Naive thymus-derived CD4-positive, alpha-beta T cell (primary cell): ENCODE measurements at places on chromosomes 11 and 22. TPM values are rescaled to one million over a fixed set of nuclear protein-coding genes. Genes with fewer than 3 reads are reported as not detected.

Gene SLC17A6
- total RNA-seq = not detected

Gene ANO9
- total RNA-seq = 85.2 TPM

DNA sequence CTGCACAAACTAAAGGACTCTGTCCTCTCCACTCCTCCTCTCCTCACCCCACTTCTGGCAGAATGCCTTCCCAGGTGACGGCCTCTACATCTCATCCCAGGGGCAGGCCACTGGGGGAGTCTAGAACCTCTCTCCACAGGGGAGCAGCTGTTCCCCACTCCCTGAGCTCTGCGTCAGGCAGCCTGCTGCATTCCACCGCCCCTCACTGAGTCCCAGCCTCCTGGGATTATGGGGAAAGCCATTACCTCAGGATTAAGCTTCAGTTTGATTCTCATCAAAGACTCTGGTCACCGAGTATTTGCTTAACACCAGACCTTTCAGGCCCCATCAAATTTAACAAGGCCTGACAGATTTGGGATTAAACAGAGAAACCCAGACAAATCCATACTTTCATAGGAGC is 405.9 kb downstream of the NXPE2 start:
- no peak for DNase-seq

GRCh38 chr11:23932485-23932898 is 564.4 kb upstream of the LUZP2 start:
- DNase-seq = no peak

Gene OR9Q2
- not detected in 2 replicates for total RNA-seq

DNA sequence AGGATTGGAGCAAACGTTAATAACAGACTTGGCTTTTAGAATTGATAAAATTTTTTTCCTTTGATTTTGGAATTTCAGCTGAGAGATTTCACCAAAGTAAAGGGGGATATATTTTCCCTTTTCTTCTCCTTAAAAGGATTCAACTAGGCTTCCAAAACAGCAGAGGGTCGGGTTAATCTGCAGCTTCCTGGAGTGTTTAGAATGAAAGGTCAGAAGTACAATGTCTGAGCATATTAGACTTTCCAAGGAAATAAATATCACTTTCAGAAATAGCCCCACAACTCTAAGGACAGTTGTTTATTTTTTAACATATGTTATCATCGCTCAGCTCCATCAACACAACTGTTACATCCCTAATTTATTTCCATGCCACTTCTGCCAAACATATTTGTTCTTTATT is 1532.9 kb upstream of the RAG2 start:
- no peak for DNase-seq

- DNase-seq = no peak
Measured at GRCh38 chr22:45864959-45865476, 111.9 kb downstream of the WNT7B start.

- no peak for DNase-seq
Measured at GRCh38 chr22:35622191-35622913, 5.2 kb upstream of the MB start.

- DNase-seq = no peak
Measured at GRCh38 chr22:46935506-46936377, 173.3 kb downstream of the TBC1D22A start.

GRCh38 chr11:121800240-121800639 is 315.8 kb downstream of the BLID start:
- DNase-seq = no peak

DNA sequence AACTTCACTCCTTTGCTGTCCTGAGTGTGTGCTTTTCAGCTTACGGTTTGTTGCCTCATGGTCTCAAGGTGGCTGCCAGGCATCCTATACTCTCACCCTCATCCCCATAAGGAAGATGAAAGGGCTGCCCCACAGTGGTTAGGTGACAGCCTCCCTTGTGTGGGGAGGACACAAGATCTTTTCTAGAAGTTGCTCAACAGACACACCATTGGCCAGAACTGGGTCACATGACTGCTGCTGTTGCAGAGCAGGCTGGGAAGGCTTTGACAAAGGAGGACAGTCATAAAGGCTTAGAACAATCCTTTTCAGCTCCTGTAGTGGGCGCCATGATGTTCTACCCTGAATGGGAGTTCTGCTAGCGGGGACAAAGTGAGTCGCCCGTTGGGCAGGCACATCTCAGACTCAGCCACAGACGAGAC is 69.7 kb upstream of the RASD2 start:
- no peak for DNase-seq

GRCh38 chr22:38191731-38192474 is 9.9 kb upstream of the MAFF start:
- DNase-seq = no peak
